Gastrocnemius medialis (tissue), 4 donors: ENCODE measurements at places on chromosomes 1 and 21. TPM values are rescaled to one million over a fixed set of nuclear protein-coding genes. Genes with fewer than 3 reads are reported as not detected.

DNA sequence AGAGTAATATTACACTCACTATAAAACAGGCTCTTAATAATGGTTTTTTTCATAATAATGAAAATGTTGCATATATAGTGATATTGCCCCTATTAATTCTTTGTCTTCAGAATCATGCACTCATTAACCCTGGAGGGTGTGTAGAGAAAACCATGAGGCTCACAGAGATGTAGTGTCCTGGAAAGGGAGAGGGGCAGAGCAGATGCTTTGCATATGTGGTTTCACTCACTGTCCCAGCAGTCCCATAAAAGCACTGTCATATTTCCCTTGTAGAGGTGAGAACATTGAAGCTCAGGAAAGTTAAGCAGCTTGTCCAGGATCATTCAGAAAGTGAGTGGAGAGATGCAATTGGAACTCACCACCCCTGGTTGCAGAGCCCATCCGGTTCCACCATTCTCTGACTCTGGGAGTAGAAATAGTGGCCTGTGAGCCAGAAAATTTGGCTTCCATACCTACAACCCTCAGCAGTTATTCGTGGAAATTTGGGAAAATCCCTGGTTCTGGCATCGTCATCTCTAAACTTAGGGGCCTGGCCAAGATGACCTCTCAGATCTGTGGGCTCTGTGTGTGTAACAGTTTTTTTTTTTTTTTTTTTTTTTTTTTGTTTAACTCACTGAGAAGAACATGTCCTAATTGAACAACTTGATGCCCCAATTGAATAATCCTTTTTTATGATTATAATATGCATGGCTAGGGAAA lies 86.4 kb downstream of the RGL1 start:
- no peaks in the 10 kb centered on the region for H3K36me3 ChIP-seq
- DNase-seq: no peak
- H3K27me3 ChIP-seq: no peaks in the 10 kb centered on the region
- H3K27ac ChIP-seq: peak overlapping the region; percentile 75

DNA sequence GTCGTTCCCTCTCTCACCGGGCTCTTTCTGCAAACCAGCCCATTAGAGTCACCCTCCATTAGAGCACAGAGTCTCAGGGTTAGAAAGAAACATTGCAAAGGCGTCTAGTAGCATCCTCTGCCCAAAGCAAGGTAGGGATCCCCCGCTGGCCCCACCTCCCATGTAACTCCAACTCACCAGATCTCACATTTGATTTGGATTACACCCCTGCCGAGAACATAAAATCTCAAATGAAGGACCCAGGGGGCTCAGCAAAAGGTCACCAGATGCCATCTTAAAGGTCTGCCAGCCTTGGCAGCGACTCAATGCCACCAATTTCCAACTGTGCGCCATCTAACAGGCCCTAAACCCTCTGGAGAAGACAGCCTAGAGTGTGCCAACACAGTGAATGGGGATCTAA lies 14.1 kb downstream of the C1orf87 start:
- no peaks in the 10 kb centered on the region for H3K36me3 ChIP-seq
- no peak for DNase-seq
- H3K27ac ChIP-seq: no peak overlapping the region

GRCh38 chr1:237851210-237851845 lies 39.4 kb downstream of the ZP4 start:
- H3K27ac ChIP-seq: no peak overlapping the region
- H3K4me1 ChIP-seq: no peaks in the 10 kb centered on the region
- no peaks in the 10 kb centered on the region for H3K27me3 ChIP-seq
- H3K4me3 ChIP-seq: no peak overlapping the region
- H3K36me3 ChIP-seq: no peaks in the 10 kb centered on the region

GRCh38 chr21:34945288-34945687 lies 103.8 kb downstream of the RUNX1 start:
- no peaks in the 10 kb centered on the region for H3K4me1 ChIP-seq
- no peaks in the 10 kb centered on the region for H3K27me3 ChIP-seq
- no peak overlapping the region for H3K4me3 ChIP-seq
- DNase-seq: no peak

- H3K4me3 ChIP-seq: no peak overlapping the region
- no peak overlapping the region for H3K27ac ChIP-seq
- H3K4me1 ChIP-seq: no peaks in the 10 kb centered on the region
- no peaks in the 10 kb centered on the region for H3K36me3 ChIP-seq
- no peaks in the 10 kb centered on the region for H3K27me3 ChIP-seq
These were observed 79.3 kb downstream of the MAP3K7CL start for GRCh38 chr21:29209696-29210095.

DNA sequence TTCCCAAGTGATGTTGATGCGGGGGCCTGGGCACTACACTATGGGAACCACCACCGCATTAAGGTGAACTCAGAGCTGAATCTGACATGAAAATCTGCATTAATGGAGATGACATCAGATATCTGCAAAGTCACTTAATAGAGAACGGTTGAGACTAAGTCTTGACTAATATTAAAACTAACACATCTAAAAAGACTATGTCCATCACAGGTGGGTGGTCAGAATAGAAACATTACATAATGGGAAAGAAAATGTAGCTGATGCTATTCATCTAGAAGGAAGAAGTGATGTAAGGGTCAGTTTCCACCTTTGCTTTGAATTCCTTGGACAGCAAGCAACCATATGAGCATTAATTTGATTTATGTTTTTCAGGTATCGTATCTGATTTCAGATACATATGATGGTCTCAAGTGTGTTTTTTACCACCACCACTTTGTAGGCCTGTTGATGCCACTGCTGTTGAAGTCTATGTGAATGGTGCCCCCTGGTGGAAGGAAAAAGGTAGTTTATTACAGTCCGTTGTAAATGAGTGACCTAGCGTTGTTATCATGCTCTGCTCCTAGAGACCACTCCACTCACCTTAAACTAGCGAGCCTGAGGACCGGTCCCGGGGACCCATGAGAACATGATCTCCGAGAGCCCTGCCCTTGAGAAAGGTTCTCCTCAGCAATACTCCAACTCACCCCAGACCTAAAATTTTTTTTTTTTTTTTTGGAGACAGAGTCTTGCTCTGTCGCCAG lies 73.5 kb downstream of the BACH1 start:
- H3K36me3 ChIP-seq: no peaks in the 10 kb centered on the region
- no peak overlapping the region for H3K4me3 ChIP-seq
- peak; percentile 34 for DNase-seq
- no peaks in the 10 kb centered on the region for H3K4me1 ChIP-seq
- H3K27ac ChIP-seq: no peak overlapping the region

DNA sequence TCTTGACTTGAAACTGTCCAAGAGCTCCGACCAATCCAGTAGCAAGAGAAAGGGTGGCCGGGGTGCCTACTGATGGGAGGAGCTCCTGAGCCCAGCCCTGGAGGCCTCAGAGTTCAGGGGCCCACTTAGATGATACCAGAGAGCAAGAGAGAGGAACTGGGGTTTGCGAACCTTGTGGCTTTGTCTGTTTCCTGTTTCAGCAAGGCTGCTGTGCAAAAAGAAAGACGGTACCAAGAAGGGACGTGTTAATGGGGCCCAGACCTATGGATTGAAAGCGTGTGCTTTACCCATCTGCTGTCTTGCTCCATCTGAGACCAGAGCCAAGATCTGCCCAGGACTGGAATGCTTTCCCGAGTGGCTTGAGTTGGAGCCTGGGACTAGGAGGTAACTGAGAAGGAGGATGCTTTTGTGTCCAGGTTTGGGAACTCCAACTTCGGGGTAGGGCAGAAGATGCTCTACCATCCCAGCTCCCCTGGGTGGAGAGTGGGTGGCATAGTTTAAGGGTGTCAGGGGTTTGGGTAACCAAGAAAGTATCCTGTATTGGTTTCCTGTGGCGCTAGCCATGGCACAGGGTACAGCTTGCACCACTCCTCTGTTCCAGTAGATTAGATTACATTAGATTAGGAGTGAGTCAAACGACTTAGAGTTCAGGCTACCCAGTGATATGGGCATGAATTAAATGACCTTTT lies at the start of gene TRAF3IP3:
Gene TRAF3IP3, plus strand, starts transcription at position 128 of the 689 bp plus-strand sequence. CDS start 3,987 bp downstream, outside the sequence.
- DNase-seq: no peak
- no peak within 1 kb of the TSS for H3K27ac ChIP-seq
- H3K4me1 ChIP-seq: peaks cover 12% of the 10 kb centered on the region
- no peaks in the 10 kb centered on the region for H3K36me3 ChIP-seq

DNA sequence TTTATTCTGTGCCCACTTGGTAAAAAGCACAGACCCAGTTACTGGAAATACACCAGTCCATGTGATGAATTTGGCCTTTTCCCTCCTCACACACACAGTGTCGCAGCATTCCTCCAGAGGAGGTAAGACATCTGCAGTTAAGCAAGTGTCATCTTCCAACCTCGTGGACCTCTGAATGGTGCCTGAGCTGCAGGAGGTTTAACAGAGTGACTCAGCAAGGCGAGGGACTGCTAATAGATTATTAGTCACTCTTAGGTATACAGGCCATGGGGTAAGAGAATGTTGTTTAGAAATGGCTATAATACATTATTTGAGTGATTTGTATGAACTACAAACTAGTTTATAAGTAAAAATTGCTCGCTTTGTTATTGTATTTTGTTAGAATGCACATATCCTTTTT lies 8.6 kb upstream of the LRRC8B start:
- H3K4me3 ChIP-seq: no peak overlapping the region
- DNase-seq: peak; percentile 74
- H3K27ac ChIP-seq: no peak overlapping the region

- H3K27me3 ChIP-seq: no peaks in the 10 kb centered on the region
- no peaks in the 10 kb centered on the region for H3K36me3 ChIP-seq
- no peak overlapping the region for H3K27ac ChIP-seq
- no peak for DNase-seq
These were observed 23.8 kb upstream of the APP start for GRCh38 chr21:26194326-26194725.

- H3K4me1 ChIP-seq: no peaks in the 10 kb centered on the region
- DNase-seq: no peak
- H3K36me3 ChIP-seq: no peaks in the 10 kb centered on the region
- no peaks in the 10 kb centered on the region for H3K27me3 ChIP-seq
- H3K4me3 ChIP-seq: no peak overlapping the region
- no peak overlapping the region for H3K27ac ChIP-seq
These were observed 10.1 kb upstream of the ABCA4 start for GRCh38 chr1:94130851-94131595.

DNA sequence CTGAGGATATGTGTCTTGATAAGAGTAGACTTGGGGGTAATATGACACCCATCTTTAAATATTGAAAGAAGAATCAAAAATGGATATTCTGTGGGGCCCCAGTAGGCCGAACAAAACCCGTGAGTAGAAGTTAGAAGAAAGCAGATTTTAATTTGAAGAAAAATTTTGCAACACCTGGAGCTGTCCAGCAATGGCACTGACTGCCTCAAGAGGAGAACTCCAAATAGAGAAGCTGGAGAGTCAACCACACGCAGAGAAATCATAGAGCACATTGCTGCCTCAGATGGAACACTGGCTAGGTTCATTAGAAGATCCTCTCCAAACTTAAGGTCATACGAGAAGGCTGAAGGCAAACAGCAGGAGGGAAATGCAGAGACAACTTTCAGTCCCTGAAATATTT lies 6.8 kb downstream of the NHLH1 start:
- H3K36me3 ChIP-seq: no peaks in the 10 kb centered on the region
- H3K4me1 ChIP-seq: peaks cover 9% of the 10 kb centered on the region
- DNase-seq: no peak
- no peak overlapping the region for H3K27ac ChIP-seq
- H3K4me3 ChIP-seq: no peak overlapping the region

GRCh38 chr1:30778154-30778978 lies 20.8 kb upstream of the LAPTM5 start:
- no peaks in the 10 kb centered on the region for H3K27me3 ChIP-seq
- peaks cover 2% of the 10 kb centered on the region for H3K4me1 ChIP-seq
- no peak overlapping the region for H3K4me3 ChIP-seq

- DNase-seq: no peak
- H3K4me3 ChIP-seq: no peak overlapping the region
- no peaks in the 10 kb centered on the region for H3K36me3 ChIP-seq
- no peaks in the 10 kb centered on the region for H3K27me3 ChIP-seq
- H3K4me1 ChIP-seq: peaks cover 30% of the 10 kb centered on the region
These were observed 69.4 kb downstream of the MEGF6 start for GRCh38 chr1:3541936-3542335.

- no peaks in the 10 kb centered on the region for H3K36me3 ChIP-seq
- no peak overlapping the region for H3K27ac ChIP-seq
- H3K27me3 ChIP-seq: no peaks in the 10 kb centered on the region
- H3K4me3 ChIP-seq: no peak overlapping the region
- no peak for DNase-seq
These were observed 247.2 kb downstream of the FMN2 start for GRCh38 chr1:240338837-240339236.

- H3K4me1 ChIP-seq: peaks cover 35% of the 10 kb centered on the region
- H3K27ac ChIP-seq: peak overlapping the region; percentile 77
- H3K4me3 ChIP-seq: no peak overlapping the region
- DNase-seq: no peak
- no peaks in the 10 kb centered on the region for H3K27me3 ChIP-seq
- no peaks in the 10 kb centered on the region for H3K36me3 ChIP-seq
These were observed 18.3 kb downstream of the SYNC start for GRCh38 chr1:32684167-32684811.

DNA sequence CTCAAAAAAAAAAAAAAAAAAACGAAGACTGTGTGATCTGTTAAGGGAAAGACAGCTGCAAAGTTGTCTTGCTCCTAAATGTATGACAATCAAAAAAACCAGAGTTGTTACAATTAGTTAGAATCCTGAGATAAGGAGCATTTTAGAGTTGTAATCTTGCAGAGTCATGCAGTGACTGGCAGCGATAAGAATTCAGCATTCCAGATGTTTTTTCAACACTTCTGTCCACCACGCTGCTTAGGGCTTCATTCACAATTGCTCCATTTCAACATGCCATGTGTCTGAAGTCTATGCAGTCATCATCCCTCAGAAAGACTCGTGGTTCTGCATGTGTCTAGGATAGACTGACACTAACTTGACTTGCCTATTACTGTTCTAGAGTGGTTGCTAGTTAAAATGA lies 102.4 kb upstream of the BACE2 start:
- no peak overlapping the region for H3K4me3 ChIP-seq
- H3K4me1 ChIP-seq: peaks cover 4% of the 10 kb centered on the region
- H3K36me3 ChIP-seq: no peaks in the 10 kb centered on the region
- H3K27ac ChIP-seq: no peak overlapping the region

GRCh38 chr1:161044535-161044907 lies 1.3 kb downstream of the USF1 start:
- H3K36me3 ChIP-seq: peaks cover 38% of the 10 kb centered on the region
- H3K27me3 ChIP-seq: no peaks in the 10 kb centered on the region
- peak overlapping the region; percentile 87 for H3K4me3 ChIP-seq
- H3K27ac ChIP-seq: peak overlapping the region; percentile 96
- no peak for DNase-seq
- peaks cover 17% of the 10 kb centered on the region for H3K4me1 ChIP-seq

- no peaks in the 10 kb centered on the region for H3K27me3 ChIP-seq
- H3K4me3 ChIP-seq: no peak overlapping the region
- H3K36me3 ChIP-seq: no peaks in the 10 kb centered on the region
- H3K4me1 ChIP-seq: no peaks in the 10 kb centered on the region
These were observed 49.3 kb downstream of the ZC3H11B start for GRCh38 chr1:219563568-219563967.

MAP7D1 gene
- total RNA-seq: 376 TPM

OR10Z1 gene
- total RNA-seq: not detected

IL22RA1 gene
- not detected for total RNA-seq

ANGPTL1 gene
- 15.7 TPM for total RNA-seq

LCK gene
- not detected for total RNA-seq

DCST1 gene
- not detected for total RNA-seq

ADAMTSL4 gene
- total RNA-seq: 30.0 TPM

IL20 gene
- not detected for total RNA-seq

DYNLT5 gene
- total RNA-seq: not detected
